ENCODE measurements at places on chromosomes 16 and 17.
A peak's percentile ranks its signal among the peaks of the same experiment; 100 is the strongest.

GRCh38 chr17:14781123-14781522 is 480.2 kb downstream of the HS3ST3B1 start:
- DNase-seq, result no peak

GRCh38 chr16:48637039-48637438 is 27.1 kb upstream of the N4BP1 start:
- DNase-seq, result no peak

DNA sequence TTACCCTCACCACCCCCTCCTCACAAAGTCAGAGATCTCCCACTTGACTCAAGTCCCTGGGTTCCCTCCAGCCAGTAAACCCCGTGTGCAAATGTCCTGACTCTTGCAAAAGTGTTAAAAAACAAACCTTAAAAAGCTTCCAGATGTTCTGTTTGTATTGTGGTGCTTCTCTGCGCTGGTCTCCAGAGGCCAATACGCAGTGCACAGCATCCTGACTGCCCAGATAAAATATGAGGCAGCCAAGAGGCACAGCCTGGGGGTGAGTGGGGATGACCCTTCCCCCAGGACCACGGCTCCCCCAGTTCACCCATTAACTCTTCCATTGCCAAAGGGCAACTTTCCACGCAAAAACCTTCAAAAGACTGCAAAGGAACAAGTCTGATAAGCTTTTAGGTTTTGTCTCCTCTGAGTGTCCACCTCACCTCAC is 291.8 kb downstream of the SOX9 start:
- DNase-seq, result no peak

GRCh38 chr17:80787881-80788280 is 203.8 kb upstream of the CHMP6 start:
- DNase-seq, result no peak

GRCh38 chr17:80191865-80192661 is 22.2 kb downstream of the CARD14 start:
- DNase-seq, result no peak

DNA sequence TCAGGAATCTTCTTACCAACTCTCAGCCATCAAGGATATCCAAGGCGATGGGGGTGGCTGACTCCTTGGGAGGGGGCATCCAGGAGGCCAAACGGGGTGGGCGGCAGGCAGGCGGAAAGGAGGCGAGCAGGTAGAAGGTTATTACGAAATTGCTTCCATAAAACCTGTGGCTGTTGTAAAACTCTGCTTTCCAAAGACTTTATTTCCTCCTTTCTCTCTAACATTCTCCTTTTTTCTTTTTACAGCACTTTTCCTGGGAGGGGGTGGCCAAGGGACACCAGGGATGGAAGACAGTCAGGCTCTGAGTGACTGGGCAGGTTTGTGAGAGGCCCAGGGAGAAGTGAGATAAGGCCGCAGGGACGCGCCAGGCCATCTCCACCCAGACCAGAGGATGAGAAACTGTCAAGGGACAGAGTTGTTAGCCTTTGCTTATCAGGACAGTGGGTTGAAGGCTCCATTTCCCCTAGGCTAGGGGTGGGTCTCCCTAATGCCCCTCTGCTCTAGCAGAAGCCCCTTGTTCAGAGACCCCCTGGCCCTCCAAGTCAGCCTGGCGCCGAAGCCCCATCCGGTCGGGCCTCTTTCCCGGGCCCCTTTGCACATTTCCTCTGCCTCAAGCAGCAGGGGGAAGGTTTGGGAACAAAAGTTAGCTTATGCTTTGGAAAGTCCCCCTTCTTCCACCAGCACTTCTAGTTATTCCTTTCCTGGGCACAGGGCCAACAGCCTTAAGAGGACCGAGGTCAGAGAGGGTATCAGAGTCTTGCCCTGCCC is 5.0 kb upstream of the HOXB9 start:
- DNase-seq, result no peak

GRCh38 chr17:57892820-57893595 is 43.2 kb upstream of the MRPS23 start:
- no peak for DNase-seq

- no peak for DNase-seq
Observed at GRCh38 chr16:72824027-72824426, 223.9 kb downstream of the ZFHX3 start.

GRCh38 chr17:81002409-81003361 is 11.0 kb downstream of the CHMP6 start:
- DNase-seq, result no peak

DNA sequence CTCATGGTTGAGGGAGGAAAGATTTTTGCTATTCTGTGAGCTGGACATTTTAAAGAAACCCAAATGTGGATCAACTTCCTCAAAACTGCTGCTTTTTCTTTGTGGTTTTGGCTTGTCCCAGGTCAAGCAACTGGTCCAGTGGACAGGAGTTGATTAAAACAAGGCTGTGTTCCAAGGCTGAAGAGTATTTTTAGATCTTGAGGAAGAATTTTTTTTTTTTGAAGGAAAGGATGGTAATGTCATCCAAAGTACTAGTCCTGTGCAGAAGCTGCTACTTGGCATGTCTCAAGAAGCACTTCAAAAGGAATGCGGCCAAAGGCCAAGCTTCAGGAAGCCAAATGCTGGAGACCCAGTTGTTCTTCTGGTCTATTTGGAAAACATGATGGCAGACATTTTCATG is 8.0 kb upstream of the MYH2 start:
- no peak for DNase-seq

DNA sequence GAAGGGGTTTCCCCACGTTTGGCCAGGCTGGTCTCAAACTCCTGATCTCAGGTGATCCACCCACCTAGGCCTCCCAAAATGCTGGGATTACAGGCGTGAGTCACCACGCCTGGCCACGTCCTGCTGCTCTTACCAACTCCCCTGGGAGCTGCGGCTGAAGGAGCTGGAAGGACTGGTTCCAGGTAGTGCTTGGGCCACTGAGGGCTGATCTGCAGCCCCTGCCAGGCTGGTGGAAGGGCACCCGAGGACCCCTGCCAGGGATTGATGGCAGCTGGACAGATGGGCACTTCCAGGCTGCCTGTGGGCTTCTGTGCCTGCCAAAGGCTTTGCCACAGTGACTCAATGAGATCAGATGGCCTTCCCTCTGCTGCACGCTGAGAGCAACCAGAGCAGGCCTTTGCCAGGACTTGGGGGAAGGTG is 2.3 kb downstream of the OXLD1 start:
- DNase-seq, result peak; percentile 26

- no peak for DNase-seq
Observed at GRCh38 chr17:20214794-20215193, 205.6 kb downstream of the SPECC1 start.

DNA sequence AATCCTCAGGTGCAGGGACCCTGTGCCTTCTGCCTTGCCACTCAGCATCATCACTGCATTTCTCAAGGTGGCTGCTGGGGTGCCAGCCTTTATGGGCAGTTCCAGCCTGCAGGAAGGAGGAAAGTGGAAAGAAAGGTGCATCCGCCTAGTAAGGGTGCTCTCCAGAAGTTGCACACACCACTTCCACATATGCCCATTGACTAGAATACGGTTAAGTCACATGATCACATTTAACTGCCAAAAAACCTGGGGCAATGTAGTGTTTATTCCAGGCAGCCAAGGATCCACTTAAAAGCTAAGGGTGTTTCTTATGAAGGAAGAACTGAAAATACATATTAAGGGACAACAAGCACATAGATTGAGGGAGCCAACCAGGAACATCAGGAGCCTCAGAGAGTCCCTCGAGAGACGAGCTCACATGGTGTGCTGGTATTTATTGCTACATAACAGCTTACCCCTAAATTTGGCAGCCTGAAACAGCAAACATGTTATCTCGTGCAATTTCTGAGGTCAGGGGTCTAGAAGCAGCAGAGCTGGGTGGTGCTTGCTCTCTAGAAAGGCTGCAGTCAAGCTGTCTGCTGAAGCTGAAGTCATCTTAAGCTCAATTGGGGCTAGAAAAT is 52.0 kb upstream of the MMP2 start:
- no peak for DNase-seq
